NCI-H524 (cell line): ENCODE measurements at places on chromosomes 2 and 18.
A peak's percentile ranks its signal among the peaks of the same experiment; 100 is the strongest.

DNA sequence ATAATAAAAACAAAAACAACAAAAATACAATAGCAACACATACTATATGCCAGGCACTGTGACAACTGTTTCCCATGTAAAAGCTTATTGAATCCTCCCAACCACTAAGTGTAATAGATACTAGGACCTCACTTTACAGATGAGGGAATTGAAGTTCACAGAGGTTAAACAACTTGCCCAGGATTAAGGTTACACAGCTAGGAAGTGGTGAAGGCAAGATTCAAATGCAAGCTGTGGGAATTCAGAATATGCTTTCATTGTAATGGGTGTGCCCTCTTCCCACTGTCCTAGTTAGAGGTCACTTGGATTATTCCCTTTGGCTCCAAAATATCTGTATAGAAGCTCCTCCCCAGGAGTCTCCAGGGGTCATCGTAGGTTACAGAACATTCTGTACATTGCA is 231.1 kb downstream of the MREG start:
- DNase-seq, result no peak

- DNase-seq, result no peak
Observed at GRCh38 chr2:131127076-131127475, 21.9 kb downstream of the PLEKHB2 start.

GRCh38 chr18:77866351-77866750 is 616.7 kb downstream of the GALR1 start:
- peak; percentile 5 for DNase-seq

DNA sequence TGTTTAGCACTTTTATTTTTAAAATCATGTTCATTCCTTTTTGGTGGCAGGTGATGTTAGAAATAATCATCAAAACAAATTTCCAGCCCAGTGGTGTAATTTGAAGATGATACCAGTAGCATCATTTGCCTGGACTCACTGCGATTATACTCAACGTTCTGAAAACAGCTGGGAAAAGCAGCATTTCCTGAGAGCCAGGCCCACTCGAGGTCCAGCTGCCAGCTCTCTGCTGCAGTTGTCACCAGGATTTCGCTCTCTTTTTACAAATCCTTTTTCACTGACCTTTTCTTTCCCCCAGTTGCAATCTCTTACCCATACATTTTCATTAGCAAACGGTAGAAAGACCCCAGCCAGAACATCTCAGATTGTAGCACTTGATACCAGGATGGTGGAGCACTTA is 110.6 kb upstream of the LYPD1 start:
- peak; percentile 14 for DNase-seq

DNA sequence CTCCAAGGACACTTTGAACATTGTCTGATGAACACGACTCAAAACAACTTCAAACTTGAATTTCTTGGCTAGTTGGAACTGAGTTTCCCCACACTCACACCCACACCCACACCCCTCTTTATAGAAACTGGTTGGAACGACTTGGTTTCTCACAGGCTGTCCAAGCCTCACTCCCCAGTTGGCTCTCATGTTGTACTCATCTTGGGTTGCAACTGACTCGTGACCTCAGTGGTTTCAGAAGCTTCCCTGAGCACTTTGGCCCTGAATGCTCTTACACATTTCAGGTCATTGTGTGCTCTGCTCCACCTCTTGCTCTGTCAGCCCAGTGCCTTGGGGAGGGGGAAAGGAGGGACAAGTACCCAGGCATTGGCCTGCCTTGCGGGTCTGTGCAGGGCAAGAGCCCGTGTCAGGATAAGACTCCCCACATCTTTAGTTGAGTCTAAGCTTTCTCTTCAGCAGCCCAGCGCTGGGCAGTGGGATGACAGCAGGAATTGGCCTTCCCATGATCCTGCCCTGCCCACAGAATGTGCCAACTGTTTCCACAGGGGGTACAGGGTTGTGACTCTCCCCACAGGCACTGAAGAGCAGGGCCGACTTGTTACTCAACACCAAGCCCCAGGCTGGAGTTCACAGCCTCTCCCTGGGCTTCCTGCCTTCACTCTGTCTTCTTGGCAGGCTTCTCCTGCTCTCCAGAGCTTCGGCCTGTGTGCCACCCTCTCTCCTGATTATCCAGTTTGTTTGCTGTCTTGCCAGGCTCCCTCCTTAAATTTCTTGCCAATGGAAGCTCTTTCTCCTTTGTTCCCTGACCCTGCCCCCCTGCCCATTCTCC is 104.6 kb downstream of the RTN4 start:
- DNase-seq, result no peak

DNA sequence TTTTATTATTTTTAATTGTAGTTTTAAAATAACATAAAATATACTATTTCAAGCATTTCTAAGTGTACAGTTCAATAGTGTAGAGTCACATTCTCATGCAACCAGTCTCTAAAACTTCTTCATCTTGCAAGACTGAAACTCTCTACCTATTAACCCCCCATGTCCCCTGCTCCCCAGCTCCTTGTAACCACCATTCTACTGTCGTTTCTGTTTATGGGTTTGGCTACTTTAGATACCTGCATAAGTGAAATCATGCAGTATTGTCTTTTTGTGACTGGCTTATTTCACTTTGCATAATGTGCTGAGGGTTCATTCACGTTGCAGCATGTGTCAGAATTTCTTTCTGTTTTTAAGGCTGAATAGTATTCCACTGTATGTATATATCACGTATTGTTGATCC is 139.4 kb downstream of the SMAD7 start:
- no peak for DNase-seq

DNA sequence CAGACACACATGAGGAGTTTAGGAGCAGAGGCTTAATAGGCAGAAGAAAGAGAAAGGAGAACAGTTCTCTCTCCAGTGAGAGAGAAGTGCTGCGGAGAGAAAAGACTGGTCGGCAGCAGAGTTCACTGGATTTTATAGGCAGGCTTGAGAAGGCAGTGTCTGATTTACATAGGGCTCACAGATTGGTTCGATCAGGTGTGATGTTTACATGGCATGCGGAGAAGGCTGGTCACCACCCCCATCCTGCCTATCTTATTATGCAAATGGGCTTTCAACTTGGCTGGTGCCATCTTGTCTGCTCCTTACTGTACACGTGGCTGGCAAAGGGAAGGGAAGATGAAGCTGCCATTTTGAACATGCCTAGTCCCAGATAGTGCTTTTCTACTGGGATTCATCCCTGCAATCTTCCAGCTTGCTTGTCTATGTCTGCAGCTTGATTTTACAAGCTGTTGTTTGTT is 113.4 kb downstream of the AP1S3 start:
- DNase-seq, result peak; percentile 3

DNA sequence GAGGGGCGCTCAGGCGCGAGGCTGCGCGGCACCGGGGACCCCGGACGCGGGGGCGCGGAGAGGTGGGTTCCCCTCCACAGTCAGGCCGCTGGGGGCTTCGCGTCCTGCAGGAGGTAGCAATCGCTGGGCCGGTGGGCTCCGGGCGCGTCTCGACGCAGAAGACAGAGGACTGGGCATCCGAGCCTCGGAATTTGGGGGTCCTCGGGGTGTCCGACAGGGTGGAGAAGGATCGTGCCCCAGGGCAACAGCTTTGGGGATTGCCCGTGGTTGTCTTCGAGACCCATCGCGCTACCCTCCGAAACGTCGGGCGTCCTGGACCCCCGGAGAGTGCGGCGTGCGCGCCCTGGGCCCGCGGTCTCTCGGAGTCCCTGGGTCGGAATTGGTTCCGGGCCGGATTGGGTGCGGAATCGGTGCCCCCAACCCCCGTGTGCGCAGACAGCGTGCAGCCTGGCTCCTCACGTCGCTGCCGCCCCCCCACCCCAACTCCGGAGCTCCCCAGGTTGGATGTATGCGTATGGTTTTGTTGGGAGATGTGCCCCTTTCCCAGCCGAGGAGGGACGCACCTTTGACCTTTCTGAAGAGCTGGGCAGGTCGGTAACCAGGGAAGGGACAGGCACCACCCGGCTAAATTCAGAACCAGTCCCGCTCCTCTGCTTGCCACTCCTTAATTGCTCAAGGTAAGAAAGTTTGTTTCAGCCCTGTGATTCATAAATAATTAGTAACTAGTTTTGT is 750 bp downstream of the NPAS2 start:
- no peak for DNase-seq

DNA sequence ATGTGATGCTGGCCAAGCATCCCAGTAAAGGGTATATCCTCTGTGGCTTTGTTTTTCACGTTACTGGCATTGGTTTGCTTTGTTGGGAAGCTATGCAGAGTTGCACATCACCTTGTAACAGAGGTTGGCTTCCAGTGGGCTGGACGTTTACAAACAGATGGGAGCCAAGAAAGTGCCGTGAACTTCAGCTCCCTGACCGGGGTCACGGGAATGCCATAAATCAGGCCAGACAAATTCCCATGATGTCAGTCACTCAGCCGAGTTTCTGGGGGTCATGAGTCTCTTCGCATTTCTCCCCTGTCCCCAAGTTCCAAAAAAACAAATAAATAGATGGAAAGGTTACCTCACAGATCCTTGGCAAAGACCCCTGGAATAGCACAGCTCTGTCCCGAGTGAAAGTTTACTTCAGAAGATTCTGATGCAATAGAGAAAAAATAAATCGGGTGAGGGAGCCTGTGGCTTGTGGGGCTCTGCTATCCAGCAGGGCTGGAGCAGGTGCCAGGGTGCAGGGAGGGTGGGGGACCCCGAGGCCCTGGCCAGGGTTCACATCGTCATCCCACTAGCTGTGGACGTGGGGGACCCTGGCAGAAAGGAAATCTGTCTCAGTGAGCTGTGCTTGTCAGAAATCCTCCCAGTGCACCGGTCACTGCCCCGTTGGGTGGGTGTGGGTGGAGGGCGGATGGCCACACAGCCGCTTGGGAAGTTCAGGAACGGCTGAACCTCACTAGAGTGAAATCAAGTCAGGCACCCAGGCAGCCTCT is 27.8 kb downstream of the TWIST2 start:
- no peak for DNase-seq

DNA sequence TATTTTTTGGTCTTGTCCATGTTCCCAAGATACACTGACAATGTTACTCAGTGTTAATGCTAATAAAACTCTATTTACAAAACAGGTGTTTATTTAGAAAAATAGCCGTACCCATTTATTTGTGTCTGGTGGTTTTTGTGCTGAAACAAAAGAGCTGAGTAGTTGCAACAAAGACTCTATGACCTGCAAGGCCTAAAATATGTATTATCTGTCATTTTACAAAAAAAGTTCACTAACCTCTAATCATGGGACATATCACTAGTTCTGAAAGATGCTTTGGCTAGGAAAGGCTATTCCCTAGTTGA is 59.2 kb upstream of the SLC25A52 start:
- DNase-seq, result no peak

DNA sequence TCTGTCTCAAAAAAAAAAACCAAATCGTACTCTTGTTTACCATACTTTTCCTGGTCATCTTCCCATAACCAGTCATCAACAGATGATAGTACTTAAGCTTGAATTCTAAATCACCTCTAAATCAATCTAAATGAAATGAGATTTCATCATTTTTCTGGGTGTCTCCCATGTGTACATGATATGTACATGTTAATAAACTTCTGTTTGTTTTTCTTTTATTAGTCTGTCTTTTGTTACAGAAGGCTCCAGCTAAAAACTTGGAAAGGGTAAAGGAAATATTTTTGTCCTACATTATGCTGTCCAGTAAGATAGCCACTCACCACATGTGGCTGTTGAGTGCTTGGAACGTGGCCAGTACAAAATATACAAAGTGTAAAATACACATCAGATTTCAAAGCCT is 78.7 kb upstream of the MSH6 start:
- DNase-seq, result no peak

DNA sequence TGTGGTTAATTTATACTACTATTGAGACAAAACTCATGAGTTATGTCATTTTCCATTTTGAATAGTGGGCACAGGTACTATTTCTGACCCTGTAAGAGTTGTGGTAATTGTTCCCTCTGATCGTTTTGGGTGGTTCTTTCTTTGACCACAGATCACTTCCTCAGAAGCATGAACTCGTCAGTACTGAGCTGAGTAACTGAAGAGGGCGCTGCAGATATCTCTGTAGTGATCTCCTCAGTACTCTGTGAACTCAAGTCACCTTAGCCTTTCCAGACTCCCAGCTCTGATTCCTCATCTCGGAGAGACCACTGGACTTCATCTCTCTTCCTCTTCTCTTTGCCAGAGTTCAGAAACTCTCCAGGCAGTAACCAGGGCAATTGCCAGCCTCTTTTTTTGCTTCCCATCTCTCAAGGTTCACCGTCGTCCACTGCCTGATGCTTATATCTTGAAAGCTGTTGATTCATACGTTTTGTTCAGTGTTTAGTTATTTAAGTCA is 9.4 kb upstream of the IL1RL1 start:
- DNase-seq, result no peak
